ENCODE measurements at places on chromosomes 1 and 21.

- DNase-seq: no peak
Observed at GRCh38 chr1:178488393-178488792, 8.4 kb downstream of the CLEC20A start.

DNA sequence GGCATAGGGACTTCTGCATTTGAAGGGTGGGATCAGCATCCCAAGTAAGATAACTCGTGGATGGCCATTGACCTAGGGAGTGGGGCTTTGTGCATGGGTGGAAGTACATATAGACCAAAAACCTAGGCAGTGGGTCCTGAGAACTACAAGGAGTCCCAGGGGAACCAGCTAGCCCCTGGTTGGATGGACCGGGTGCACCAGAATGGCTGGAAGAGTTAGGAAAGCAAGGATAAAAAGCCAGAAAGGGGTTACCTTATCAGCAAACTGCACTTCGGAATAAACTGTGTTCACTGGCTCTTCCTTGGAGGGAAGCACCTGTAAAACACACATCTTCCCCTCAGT lies 26.6 kb upstream of the SLAMF6 start:
- no peak for DNase-seq

DNA sequence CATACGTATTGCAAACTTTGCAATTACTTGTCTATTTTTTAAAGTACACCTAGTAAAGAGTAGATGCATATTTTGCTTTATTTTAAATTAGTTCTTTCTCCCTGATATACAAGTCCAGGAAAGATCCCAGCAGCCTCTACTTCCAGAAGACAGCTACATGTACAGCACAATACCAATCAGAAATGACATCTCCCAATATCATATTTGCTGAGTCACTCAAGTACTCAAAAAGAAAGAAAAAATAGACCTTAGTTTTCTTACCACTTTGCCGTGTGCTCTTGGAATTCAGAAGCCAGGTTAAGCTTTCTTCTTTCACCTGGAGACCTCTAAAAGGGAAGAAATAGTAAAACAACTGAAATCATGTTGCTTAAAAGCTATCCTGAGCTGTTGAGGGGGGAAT lies 412.6 kb upstream of the RUNX1 start:
- no peak for DNase-seq

- no peak for DNase-seq
Observed at GRCh38 chr1:223147873-223148272, 4.8 kb upstream of the TLR5 start.

- no peak for DNase-seq
Observed at GRCh38 chr1:153679337-153680119, 1.0 kb downstream of the NPR1 start.

DNA sequence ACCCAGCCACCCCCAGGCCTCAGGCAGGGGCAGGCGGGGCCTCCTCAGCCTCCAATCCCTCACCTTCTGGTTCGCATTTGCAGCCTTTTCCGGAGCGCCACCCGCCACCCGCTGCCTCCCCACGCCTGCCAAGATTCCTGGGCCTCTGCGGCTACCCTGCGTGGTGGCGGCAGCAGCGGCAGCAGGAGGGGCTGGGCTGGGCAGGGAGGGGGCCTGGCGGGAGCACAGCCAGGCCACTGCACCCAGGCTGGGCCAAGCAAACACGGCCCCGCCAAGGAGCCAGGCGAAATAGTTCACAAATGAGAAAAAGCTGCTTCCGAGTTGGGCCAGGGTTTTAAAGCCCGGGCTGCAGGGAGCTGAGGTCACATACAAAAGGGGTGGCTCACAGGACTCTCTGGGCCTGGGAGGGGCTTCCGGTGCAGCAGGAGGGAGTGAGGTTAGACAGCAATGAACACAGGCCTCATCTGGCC lies 9.8 kb downstream of the COL8A2 start:
- DNase-seq: no peak

- no peak for DNase-seq
Observed at GRCh38 chr1:52195161-52195560, 53.3 kb downstream of the ZFYVE9 start.

- DNase-seq: no peak
Observed at GRCh38 chr1:160911441-160911840, 26.5 kb upstream of the ITLN1 start.

DNA sequence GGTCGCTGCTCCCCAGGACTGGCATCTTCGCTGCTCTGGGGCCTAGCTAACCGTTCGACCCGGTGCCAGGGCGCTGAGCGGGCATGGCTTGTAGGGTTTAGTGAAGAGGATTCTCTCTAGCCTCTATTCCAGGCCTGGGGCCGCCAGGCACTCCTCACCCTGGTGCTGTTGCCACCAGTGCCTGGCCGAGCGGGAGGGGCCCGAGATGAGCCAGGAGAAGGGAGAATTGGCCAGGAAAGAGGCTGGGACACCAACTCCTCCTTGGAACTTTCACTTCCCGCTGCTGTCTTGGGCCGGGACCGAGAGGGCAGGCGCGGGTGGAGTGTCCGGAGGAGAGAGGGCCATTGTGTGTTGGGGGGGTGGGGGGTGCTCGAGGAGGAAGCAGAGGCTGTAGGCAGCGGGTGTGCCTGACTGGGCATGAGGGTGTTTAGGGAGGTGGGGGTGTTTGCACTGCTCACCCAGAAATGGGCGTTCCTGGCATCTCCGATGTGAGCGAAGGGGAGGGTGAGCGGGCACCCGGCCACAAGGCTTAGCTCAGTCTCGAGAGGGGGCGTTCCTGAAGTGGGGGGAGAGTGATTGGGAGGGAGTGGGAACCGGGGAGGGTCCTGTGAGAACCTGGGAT lies 772 bp downstream of the ADAM15 start:
- DNase-seq: peak; percentile 12

DNA sequence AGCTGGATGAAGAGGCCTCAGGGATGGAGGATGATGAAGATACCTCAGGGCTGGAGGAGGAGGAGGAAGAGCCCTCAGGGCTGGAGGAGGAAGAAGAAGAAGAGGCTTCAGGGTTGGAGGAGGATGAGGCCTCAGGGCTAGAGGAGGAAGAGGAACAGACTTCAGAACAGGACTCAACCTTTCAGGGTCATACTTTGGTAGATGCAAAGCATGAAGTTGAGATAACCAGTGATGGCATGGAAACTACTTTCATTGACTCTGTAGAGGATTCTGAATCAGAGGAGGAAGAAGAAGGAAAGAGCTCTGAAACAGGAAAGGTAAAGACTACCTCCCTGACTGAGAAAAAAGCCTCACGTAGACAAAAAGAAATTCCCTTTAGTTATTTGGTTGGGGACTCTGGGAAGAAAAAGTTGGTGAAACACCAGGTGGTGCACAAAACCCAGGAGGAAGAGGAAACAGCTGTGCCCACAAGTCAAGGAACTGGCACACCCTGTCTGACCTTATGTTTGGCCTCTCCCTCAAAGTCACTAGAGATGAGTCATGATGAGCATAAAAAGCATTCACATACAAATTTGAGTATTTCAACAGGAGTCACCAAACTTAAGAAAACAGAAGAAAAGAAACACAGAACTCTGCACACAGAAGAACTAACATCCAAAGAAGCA lies 15.4 kb downstream of the L1TD1 start:
- DNase-seq: no peak

- DNase-seq: no peak
Observed at GRCh38 chr1:211639475-211640300, 35.7 kb downstream of the NEK2 start.

DNA sequence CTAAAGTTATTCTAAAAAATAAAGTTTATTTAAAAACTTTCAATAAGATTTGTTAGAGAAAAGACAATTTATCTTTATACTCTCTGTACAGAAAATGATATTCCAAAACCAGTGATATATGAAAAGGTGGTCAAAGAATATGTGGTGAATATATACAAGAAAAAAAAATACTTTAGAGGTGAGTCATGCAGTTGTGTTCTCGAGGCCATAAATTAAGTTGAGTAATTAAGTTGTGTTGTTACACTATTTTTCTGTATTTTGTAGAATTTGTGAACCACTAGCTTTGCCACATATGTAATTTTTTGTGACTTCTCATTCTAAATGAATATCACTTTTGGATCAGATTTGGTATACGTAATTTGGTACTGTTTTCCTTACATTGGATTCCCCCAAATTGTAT lies 23.6 kb upstream of the DUSP10 start:
- no peak for DNase-seq

- DNase-seq: no peak
Observed at GRCh38 chr1:180805316-180805715, 107.4 kb upstream of the KIAA1614 start.

DNA sequence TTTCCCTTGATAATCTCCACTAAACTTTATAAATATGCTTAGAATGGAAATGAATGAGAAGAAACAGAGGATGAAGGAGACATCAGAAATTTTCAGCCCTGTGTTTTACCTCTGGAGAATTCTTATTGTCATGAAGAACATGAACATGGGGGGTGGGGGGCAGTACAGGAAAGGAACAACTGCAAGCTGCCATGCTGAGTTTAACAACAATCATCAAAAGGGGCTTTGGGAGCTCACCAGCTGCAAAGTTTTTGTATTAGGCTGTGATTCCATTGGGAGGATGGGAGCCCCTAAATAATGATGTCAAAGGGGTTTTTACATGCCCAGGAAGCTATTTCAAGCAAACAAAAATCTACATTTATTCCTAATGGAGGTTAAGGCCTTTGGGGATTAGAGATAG lies 103.3 kb downstream of the AKT3 start:
- DNase-seq: no peak

DNA sequence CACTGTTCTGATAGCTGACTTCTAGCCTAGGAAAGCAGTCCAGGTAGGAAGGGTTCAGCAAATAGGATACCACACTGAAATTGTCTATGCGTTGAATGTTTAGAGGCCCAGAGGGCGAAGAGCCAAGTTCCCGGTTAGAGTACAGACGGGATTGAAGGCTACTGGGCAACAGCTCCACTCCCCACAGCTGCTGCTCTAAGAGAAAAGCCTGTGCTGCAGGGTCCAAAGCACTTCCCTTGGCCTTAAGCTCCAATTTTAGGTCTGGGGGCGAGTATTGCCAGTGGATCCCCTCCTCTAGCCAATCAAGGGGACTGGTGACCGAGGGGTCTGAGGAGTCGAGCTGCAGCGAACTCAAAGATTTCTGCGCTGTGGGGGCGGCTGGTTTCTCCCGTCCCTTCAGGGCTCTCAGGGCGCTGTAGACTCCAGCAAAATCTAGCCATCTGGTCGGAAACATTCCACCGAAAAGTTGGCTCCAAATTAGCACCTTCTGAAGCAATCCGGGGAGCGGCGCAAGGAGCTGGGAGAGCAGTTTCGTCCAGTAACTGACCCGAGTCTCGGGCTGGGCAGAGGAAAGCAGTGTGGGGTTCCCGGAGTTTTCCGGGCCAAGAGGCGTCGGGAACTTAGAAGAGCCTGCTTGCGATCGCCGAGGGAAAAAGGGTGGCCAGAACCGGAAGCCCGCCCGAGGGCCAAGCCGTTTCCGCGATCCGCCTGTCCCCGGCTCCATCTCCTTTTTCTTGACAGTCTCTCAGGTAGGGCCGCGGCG lies 748 bp downstream of the PPP1R15B start:
- peak; percentile 31 for DNase-seq

DNA sequence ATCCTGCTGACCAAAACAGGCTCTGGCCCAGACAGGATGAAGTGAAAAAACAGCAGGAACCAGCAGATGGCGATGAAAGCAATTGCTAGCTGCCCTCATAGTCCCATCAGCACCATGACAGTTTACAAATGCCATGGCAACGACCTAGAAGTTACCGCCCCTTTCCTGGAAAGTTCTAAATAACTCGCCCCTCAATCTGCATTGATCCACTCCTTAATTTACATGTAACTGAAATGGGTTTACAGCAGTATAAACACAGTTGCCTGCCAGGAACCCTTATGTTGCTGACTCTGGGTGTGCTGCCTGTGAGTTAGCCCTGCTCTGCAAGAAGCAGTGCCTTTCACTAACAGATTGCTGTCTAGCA lies 65.5 kb upstream of the CR1L start:
- no peak for DNase-seq

GRCh38 chr1:217469983-217470382 lies 160.9 kb downstream of the GPATCH2 start:
- DNase-seq: no peak

GRCh38 chr1:162950187-162950586 lies 89.2 kb upstream of the CCDC190 start:
- no peak for DNase-seq

DNA sequence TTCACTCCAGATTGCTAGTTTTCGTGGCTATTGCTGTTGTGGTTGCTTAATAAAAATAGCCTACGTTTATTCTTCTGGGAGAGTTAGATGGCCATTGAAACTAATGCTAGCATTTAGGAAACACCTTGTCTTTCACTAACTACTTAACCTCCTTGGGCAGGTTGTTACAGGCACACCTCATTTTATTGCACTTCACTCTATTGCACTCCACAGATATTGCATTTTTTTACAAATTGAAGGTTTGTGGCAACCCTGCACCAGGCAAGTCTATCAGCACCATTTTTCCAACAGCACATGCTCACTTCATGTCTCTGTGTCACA lies 11.3 kb upstream of the MARK1 start:
- no peak for DNase-seq

DNA sequence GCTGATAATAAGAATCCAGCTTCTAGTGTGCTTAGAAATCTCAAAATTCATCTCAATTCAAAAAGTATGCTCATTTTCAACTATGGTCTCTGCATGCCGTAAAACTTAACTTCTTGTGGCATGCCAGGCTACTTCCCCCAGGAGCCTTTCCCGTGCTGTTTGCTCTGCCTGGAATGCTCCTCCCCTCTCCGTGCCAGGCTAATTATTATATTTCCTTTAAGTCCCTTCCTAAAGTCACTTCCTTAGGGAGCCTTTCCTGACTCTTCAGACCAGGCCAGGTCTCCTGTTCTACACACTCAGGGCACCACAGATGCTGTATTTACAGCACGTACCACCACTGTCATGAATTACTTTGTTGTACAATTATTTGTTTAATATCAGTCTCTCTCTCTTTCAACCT lies 67.1 kb upstream of the PPP2R5A start:
- no peak for DNase-seq

DNA sequence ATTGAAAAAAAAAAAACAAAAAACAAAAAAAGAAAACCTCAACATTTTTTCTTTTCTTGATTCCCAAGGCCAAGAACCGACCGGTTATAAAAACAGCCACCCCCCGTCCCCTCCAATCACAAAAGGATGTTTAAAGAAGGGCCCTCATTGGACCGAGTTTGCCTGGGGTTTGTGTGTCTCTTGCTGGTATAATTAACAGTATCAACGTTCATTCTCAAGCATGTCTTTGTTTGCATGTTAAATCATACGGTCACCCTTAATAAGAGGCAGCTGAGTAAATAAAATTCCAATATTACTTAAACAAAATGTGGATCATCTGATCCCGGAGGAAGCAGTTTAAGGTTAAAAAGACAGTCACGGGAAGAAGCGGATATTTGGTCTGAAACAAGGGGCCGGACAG lies 201.1 kb downstream of the PRDM2 start:
- no peak for DNase-seq

DNA sequence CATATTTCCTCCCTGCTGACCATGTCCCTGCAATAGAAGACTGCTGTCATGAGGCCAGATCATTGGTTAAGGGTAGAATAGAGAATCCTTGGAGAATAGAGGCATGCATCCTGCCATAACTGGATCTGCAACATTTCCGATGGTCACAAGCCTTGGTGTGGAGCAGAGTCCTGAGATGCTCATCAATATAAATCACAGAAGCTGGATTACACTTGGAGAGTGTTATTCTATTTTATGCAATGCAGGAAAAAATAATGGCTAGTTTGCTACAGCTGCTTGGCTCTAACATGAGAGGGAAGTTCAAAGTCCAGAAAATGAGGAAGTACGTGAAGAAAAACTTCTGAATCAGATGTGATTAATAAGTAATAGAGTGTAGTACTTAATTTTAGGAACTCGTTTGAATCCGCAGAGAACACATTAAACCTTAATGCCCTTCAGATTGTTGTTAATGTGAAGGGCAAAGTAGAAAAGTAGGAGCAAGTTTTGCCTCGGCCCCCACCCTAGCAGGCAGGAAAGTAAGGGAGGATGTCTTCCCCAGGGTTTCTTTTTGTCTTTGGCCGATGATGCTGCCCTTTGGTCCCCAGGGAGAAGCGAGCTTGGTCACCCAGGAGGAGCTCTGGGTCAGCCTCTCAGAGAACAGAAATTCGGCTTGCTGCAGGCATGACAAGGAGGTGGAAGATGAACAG lies 59.5 kb downstream of the KCNK1 start:
- no peak for DNase-seq

Data from activated CD4-positive, CD25-positive, alpha-beta regulatory T cell (primary cell).